ENCODE measurements at places on chromosomes 7 and 10.

- no peak for DNase-seq
These were observed 170.2 kb upstream of the CHRM2 start for GRCh38 chr7:136698231-136698630.

- no peak for DNase-seq
These were observed 190.1 kb upstream of the GDF10 start for GRCh38 chr10:47109906-47110305.

DNA sequence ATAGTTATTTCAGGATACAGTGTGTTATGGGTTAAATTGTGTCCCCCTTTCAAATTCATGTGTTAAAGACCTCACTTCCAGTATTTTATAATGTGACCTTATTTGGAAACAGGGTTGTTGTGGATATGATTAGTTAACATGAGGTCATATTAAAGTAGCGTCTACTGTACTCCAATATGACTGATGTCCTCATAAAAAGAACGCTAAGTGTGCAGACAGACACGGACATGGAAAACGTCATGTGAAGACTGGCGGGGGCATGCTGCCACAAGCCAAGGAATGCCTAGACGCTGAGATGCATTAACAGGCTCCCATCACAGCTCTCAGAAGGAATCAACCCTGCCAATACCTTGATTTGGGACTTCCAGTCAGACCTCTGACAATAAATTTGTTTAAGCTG, 1.5 kb upstream of the WDR37 start:
- DNase-seq: no peak

- no peak for DNase-seq
These were observed 101.3 kb downstream of the CPXM2 start for GRCh38 chr10:123790132-123790885.

- DNase-seq: no peak
These were observed 92.3 kb upstream of the ELMO1 start for GRCh38 chr7:37540917-37541316.

DNA sequence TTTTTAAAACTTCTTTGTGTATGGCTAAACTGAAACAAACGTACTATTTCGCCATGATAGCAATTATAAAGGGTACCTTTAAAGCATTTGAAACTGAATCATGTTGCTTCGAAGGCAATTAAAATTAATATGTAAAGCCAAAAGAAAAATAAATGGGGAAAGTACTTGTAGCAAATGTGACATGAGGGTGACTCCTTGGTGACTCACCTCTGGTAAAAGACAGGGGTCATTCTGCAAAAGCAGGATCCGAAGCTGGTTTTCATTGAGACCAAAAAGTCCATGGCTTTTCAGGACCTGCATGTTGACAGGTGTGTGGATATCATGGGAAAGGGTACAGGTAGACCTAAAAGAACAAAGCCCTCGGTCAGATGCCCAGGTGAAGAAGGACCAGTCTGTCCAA, 1.5 kb downstream of the ZC3HAV1L start:
- DNase-seq: no peak

GRCh38 chr10:99449023-99449422, 18.6 kb upstream of the GOT1 start:
- DNase-seq: no peak

- DNase-seq: peak; percentile 55
These were observed 7.4 kb downstream of the IGF2BP3 start for GRCh38 chr7:23462846-23463245.

- no peak for DNase-seq
These were observed 48.7 kb downstream of the GCC1 start for GRCh38 chr7:127536741-127537140.

DNA sequence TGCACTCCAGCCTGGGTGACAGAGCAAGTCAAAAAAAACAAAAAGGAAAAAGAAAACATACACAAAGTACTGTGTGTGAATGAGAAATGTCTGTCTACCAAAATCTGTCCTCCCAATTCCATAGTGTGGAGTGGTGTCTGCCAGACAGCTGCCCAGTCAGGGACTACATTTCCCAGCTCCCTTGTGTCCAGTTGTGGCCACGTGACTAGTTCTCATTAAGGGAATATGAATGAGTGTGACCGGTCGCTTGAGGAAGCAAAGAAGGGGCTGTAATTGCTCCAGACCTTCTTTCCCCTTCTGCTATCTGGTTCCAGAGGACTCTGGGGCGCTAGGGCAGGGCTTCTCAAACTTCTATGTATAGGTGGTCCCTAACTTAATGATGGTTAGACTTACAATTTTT, 204.1 kb downstream of the PHTF2 start:
- DNase-seq: no peak

DNA sequence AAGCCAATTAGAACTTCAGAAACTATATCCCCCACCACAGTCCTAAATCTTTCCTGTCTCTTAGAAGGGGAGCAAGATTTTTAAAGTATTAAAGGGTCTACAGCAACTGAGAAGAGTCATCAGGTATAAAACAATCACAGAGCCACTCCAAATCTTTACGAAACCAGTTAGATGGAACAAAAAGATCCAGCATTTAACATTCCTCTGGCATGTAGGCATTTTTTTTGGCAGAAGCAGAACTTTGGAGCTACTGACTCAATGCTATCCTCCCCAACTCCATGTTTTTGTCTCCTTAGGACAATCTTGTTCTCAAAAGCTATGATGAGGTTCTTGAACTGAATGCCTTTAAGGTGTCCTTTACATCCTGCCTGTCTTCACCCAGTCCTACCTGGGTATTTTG, 333.3 kb downstream of the PRPF18 start:
- DNase-seq: no peak

DNA sequence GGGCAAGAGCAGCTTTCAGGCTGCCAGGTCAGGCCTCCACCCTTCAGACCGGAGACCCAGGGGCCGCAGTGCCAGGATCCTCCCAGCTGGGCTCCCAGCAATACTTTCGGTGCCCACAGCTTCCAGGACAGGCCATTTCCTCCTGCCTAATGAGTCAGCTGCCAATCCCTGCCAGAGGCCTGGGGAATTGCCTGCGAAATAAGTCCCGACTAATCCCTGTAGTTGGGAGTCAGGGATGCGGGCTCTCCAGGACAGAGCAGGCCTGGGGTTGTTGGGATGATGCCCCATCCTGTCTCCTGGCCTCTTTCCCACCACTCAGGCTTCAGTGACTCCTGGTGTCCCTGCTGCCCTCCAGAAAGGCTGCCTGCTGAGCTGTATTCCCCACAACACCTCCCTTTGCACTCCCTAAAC, 143.5 kb upstream of the UNC5B start:
- peak; percentile 45 for DNase-seq

DNA sequence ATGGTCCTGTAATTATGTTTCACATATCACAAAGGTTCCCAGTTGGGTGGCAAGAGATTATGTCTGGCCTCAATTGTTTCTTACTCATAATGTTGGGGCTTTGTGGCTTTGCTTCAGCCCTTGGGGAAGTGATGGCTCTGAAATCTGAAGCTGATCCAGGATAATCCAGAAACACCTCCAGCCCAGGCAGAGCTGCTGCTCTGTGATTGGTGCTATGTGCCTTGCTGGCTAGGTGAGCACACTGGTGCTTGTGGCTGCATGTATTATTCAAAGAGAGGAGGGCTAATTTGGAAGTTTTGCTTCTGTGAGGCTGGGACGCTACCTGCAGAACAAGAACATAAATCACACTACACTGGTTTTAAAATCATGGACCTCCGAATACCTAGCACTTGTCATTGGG, 346.6 kb upstream of the MGMT start:
- no peak for DNase-seq

DNA sequence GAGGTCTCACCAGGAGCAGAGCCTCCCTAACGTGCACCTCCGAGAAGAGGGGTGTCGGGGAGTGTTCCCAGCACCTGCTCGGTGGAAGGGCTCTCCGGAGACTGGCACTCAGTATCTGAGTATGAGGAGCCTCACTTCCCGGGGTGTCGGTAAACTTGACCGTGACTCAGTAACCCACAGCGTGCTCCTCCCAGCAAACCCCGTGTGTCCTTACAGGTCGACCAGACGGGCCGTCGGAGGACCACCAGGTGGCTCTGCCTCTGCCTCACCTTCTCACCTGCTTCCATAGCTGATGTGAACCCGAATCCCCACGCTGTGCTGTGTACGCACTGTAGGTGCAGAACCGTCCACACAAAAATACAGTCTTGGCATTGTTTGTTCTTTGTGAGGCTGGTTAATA, 29.0 kb upstream of the KNDC1 start:
- no peak for DNase-seq

DNA sequence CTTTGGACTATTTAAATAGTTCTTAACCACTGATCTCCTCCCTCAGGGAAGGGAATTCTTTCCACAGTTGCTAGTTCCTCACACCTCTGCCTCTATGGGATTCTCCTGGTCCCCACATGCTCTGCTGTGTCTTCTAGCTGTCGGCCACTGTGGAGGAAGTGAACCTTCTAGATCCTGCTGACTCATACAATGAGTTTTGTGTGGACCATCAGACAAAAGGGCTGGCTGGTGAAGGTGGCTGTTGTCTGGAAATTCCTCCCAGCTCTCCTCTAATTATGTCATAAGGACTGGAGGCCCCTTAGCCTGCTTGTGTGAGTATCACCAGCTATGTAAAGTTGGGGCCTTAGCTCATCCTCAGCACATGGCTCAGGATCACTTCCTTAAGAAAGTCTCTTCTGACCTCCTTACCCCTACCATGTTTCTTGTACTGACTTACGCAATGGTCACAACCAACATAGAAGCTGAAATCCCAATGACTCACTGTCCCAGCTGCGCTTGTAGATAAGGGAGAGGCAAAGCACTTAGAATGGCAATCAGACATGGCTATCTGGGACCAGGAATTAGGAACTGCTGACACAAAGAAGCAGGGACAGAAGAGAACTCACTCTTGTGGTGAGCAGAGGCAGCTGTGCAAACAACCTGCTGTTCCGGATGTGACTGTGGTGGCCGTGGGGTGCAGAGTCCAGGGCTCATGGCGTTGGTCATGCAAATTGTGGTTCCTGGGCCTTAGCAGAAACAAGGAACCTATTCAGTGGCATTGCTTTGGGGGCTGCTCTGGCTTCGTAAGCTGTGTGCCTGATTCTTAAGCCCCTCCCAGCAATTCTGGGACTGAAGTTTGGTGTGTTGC, 2.5 kb upstream of the MACC1 start:
- DNase-seq: no peak

- DNase-seq: peak; percentile 70
These were observed 122.6 kb downstream of the INHBA start for GRCh38 chr7:41579961-41580935.

- peak; percentile 77 for DNase-seq
These were observed 9.8 kb downstream of the SAP25 start for GRCh38 chr7:100563809-100564400.

DNA sequence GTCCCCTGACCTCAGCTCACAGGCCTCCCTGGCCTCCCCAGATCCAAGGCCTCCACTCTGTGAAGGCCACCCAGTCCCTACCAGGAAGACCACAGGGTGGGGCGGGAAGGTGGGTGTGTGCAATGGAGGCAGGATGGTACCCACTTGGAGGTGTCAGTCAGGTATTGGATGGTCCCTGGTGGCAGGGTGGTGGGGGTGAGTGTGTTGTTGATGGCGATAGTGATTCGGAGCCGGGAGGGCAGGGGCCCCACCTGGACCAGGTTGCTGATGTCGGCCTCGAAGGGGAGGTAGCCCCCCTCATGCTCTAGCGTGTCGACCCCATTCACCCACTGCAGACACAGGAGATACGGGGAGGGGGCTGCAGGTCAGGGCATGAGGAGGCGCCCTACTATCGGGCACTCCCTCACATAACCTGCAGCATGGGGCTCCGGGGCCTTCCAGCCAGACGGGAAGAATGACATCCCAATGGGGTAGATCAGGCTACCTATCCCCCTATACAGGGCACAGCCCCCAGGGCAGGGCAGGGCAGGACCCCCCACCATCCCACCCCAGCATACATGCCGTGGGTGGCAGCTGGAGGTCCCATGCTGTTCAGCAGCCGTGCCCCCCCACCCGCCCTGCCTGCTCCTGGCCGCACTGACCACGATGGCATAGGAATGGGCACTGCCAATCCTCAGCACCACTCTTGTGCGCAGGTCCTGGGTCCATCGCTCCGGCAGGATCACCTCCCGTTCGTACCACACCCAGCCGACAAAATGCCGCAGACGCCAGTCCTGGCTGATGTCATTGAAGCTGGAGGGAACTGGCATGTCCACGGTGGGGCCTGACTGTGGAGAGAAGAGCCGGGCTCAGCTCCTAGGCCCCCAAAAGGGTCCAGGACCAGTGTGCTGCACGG, 2.2 kb downstream of the GUSB start:
- no peak for DNase-seq
